ENCODE measurements at places on chromosomes 12 and 14. TPM values are rescaled to one million over a fixed set of nuclear protein-coding genes. Genes with fewer than 3 reads are reported as not detected.

CIT gene
- 3.6 TPM for total RNA-seq

RERGL gene
- not detected for total RNA-seq

KRT86 gene
- total RNA-seq = 1.8 TPM

NR4A1 gene
- total RNA-seq = 279 TPM

DNA sequence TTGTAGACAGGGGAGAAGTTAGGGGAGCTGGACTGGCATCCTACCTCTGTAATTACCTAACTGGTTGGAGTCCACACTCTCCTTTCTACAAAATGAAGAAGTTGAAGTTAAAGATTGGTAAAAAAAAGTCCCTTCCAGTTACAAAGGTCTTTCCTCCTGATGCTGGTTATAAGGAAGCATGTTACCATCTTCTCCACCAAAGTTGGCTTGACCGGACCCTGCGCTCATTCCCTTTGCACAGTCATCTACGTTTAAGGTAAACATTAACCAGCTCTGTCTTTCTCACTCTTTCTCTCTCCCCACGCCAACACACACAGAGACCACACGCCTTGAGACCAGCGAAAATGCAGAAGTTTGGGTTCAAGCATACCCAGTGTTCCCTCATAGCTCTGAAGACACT, 11.9 kb downstream of the FBLN5 start:
- DNase-seq = no peak

- DNase-seq = no peak
Observed at GRCh38 chr12:10986812-10987211, at the start of gene TAS2R50. Gene TAS2R50 (minus strand): TSS chr12:10986912. CDS start chr12:10986860, 52 bp downstream.

DNA sequence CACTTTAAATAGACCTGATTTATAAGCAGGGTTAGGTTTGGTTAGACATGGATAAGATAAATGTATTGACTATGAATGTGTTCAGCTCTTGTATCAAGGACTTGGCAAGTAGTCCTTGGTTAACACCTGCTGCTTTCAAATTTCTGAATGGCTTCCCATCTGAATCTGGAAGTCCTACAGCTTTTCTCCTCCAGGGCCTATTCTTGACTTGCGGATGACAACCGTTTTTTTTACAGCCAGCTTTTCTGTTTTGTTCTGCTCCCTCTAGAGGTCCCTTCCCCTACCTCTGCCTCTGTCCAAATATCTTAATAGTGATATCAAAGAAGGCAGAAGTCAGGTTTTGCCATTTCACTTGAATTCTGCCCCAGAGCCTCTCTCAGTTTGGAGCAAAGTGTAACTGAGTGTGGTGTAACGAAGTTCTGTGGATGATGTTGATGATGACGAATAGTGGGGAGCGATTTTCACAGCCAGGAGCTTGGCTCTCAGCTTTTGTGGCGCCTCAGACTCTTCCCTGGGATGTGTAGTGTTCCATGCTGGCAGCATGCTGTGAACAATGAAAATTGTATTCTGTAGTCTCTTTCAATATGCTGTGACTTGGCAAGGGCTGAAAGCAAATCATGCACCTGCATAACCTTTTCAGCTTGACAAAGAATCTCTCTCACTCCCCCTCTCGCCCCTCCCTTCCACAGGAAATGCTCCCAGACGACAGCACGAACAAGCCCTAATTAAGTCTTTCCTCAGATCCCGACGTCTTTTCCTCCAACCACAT, 5.0 kb upstream of the SLC4A8 start:
- no peak for DNase-seq

- no peak for DNase-seq
Observed at GRCh38 chr14:69877492-69877891, 1.7 kb upstream of the SMOC1 start.

- no peak for DNase-seq
Observed at GRCh38 chr12:21676776-21677175, 19.1 kb upstream of the LDHB start.

DNA sequence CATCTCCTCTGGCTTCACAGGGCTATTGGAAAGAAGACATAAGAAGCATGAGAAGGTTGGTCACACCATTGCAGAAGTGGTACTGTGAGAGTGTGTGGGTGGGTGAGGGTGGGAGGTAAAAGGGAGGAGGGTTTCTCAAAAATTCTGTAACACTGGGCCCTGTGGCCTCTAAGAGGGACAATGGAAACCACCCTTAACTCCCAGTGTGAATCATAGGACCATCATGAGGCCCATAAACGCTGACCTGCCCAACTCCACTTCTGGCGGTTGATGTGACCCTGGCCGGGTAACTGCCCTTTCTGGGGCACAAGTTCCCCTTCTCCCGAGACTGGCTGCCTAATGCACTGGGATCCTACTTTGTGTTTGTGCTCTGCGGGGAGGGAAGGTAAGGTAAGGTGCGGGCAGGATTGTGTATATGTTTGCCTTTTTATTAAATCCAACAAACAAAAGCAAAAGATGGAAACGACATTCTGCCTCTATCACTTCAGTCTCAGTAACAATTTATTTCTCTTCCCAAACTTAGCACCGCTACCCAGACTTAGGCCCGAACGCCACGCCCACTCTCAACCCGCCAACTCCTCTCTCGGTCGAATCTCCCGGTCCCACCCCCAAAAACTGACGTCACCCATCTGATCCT, 551 bp downstream of the METTL1 start:
- DNase-seq = no peak

- DNase-seq = no peak
Observed at GRCh38 chr12:88716240-88716639, 136.0 kb upstream of the KITLG start.

Data from naive thymus-derived CD4-positive, alpha-beta T cell (primary cell).